Ovary (tissue), 10 donors: ENCODE measurements at places on chromosomes 3 and 15. TPM values are rescaled to one million over a fixed set of nuclear protein-coding genes. Genes with fewer than 3 reads are reported as not detected.

The KPNA1 gene
- total RNA-seq, result 26.4 TPM

GRCh38 chr3:53084310-53085001, 38.6 kb upstream of the SFMBT1 start:
- no peak for DNase-seq

DNA sequence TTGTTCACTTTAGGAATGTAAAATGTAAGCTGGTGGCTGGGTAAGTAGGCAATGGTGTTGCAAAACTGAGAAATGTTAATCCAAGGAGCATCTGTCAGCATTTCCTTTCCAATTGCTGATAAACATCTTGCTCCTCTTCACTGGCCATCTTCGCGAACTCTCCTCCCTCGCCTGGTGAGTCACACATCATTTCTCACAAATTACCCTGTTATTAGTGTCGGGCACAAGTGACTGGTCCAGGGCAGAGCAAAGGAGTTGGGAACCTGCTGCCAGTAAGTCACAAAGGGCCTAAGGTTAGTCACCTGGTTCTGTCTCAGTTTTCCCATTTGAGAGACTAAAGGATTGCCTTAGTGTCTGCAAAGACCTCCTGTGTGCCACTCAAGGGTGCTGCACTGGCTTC, 13.0 kb downstream of the CERS3 start:
- DNase-seq, result no peak

GRCh38 chr15:47603026-47603425, 114.3 kb upstream of the SEMA6D start:
- no peak for DNase-seq

- DNase-seq, result no peak
Observed at GRCh38 chr3:53222183-53222901, 33.5 kb downstream of the TKT start.

GRCh38 chr3:138213398-138214085, 26.4 kb downstream of the ARMC8 start:
- no peak for DNase-seq
